Fibroblast of skin of left quadriceps (primary cell): ENCODE measurements at places on chromosomes 4 and X.

GRCh38 chr4:108169664-108170063, 932 bp upstream of the LEF1 start:
- DNase-seq, result no peak

DNA sequence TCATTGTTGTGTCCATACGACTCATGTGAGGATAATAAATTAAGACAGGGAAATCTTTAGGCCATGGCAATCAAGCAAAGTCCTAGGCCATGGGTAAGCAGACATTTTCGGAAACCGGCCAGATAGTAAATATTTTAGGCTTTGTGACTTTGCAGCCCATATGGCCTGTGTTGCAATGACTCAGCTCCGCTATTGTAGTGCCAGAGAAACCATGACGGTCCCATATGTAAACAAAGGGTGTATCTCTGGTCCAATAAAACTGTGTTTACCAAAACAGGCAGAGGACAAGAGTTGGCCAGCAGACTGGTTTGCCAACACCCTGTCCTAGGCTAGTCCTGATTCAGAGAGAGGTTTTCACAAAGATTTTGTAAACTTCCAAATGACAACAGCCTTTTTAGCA, 5.0 kb downstream of the FAM114A1 start:
- DNase-seq, result no peak

DNA sequence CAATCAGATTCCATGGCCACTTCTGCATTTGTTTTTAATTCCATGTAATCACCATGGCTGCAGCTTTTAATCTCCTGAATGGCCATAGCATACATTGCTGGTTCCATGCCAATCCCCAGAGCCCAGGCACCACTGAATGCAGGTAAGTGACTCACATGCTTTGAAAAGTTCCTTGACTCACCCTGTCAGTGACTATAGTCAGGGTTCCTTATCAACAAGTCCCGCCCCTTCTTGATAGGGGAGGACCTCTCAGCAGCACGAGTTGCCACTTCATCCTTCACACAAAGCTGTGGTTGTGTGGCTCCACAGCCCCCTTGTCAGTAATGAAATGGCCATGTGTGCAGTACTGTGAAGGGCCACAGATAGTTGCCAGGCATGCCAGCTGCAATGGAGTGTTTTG, 516.6 kb downstream of the PPARGC1A start:
- peak; percentile 12 for DNase-seq

DNA sequence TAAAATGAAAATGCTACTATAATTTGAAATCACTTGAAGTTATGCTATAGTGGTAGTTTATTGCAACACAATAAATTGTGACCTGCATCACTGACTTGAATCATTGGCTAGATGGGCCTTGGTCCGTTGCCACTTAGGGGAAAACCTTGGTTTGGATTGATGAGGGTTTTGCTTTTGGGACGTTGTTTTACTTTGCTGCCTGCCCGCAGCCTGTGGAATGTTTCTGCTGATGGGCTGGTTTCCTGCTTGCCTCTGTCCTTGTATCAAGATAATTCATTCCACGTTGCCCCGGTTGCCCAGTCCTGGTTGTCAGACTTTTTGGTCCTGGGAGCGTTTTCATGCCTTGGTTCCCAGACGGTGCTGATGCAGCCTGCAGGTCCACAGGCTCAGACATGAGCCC, 18.3 kb downstream of the HADH start:
- no peak for DNase-seq

DNA sequence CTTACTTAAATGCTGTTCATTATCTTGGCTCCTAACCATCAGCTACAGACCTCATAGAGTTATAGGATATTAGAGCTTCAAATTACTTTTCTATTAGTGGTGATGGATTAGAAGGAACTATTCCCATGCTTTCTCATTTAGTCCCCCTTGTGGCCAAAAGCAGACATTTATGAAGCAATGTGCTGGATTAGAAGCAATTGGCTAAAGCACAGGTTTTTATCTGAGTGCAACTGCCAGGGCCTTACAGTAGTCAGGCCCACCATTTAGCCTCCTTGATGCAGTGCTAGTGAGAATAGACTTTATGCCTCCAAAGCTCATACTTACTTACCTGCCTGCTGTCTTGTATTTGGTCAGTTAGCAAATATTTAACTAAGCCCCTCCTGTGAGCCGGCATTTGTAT, 93.0 kb downstream of the TSPAN7 start:
- DNase-seq, result no peak

- peak; percentile 18 for DNase-seq
Observed at GRCh38 chr4:188550296-188550695, 411.1 kb downstream of the TRIML1 start.

GRCh38 chr4:159280442-159281172, 177.7 kb downstream of the RAPGEF2 start:
- no peak for DNase-seq

- peak; percentile 62 for DNase-seq
Observed at GRCh38 chr4:126888968-126889367, 743.8 kb upstream of the INTU start.

- no peak for DNase-seq
Observed at GRCh38 chr4:168852387-168852786, 157.7 kb downstream of the CBR4 start.

DNA sequence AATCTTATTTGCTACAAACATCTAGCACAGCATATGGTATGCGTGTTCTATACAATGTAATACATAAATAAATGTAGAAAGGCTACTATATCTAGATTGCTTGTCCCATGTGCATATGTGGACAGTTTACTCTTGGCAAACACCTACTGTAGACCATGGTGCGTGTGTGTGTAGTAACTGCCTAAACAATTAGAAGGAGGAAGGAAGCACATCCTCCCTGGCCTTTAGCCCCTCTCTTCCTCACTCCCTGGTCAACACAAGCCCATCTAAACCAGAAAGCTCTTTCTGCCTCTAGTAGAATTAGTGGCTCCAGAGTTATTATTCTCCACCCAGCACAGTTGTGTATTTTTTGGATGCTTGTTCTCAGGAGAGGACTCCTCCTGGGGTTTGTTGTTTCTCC, 73.9 kb downstream of the KDR start:
- no peak for DNase-seq
